ENCODE measurements at places on chromosomes 4 and X. TPM values are rescaled to one million over a fixed set of nuclear protein-coding genes. Genes with fewer than 3 reads are reported as not detected.

Gene GJB1
- total RNA-seq: not detected

Gene PNMA6E
- total RNA-seq: not detected

Gene PASD1
- not detected for total RNA-seq

Gene LDB2
- total RNA-seq: 150 TPM

Gene HDX
- total RNA-seq: 8.3 TPM

Gene RPS6KA6
- total RNA-seq: 0.95 TPM

Gene AREG
- 0.32 TPM for total RNA-seq

Gene IQSEC2
- total RNA-seq: 3.9 TPM

Gene SPATA18
- total RNA-seq: 14.1 TPM

Gene DBET
- total RNA-seq: not detected

Gene AVPR2
- total RNA-seq: not detected

Gene PPP2R2C
- 0.04 TPM for total RNA-seq

Gene RPA4
- total RNA-seq: 0.73 TPM

Gene MAGEA10
- not detected for total RNA-seq

Gene UGT2B15
- not detected for total RNA-seq

Gene FMR1NB
- not detected for total RNA-seq

Gene ZNF711
- 5.3 TPM for total RNA-seq

Gene GPR119
- not detected for total RNA-seq

Gene CACNA1F
- not detected for total RNA-seq

Gene ZNF157
- not detected for total RNA-seq

Gene TMSB15C
- total RNA-seq: 2.5 TPM

Gene CCNA2
- total RNA-seq: 110 TPM

Gene TMEM35A
- total RNA-seq: 3.1 TPM

Gene NIPAL1
- total RNA-seq: 1.6 TPM

Gene COL4A6
- 1.5 TPM for total RNA-seq

Gene STBD1
- total RNA-seq: 2.6 TPM

Gene NOX1
- not detected for total RNA-seq

Gene GPC4
- not detected for total RNA-seq

Gene DGAT2L6
- total RNA-seq: not detected

Gene DGKK
- not detected for total RNA-seq

Gene ALAS2
- total RNA-seq: not detected

Gene TMPRSS11D
- not detected for total RNA-seq

Gene TRIM60
- total RNA-seq: not detected

Gene PRDM5
- 6.1 TPM for total RNA-seq

Gene MAGEA12
- not detected for total RNA-seq

Gene PDCL2
- not detected for total RNA-seq

Gene FGFBP1
- total RNA-seq: not detected

Gene TMEM47
- 36.2 TPM for total RNA-seq

Gene FAM47E
- under 0.01 TPM for total RNA-seq

Gene MID1IP1
- 30.4 TPM for total RNA-seq

Gene PFKFB1
- total RNA-seq: not detected

Gene SOX3
- not detected for total RNA-seq

Gene VCX3A
- total RNA-seq: not detected

Gene SMIM31
- total RNA-seq: not detected

Gene NHSL2
- 21.2 TPM for total RNA-seq

Gene STARD8
- total RNA-seq: 10.3 TPM

Gene AMELX
- not detected for total RNA-seq

Measured in pulmonary artery endothelial cell (primary cell).